ENCODE measurements at places on chromosomes 11 and 22. TPM values are rescaled to one million over a fixed set of nuclear protein-coding genes. Genes with fewer than 3 reads are reported as not detected.

Gene GVQW3
- 4.2 TPM for total RNA-seq

Gene GP1BB
- total RNA-seq: not detected

Gene NR1H3
- 12.7 TPM for total RNA-seq

Gene APOA4
- total RNA-seq: not detected

Gene TRIM3
- total RNA-seq: 4.4 TPM

Gene C11orf16
- not detected for total RNA-seq

Gene ADAMTS8
- not detected for total RNA-seq

Gene BTBD18
- not detected for total RNA-seq

Gene PICK1
- total RNA-seq: 13.9 TPM

Gene MS4A6E
- total RNA-seq: not detected

Gene MS4A7
- total RNA-seq: not detected

Gene CRYBB3
- not detected for total RNA-seq

Gene FOLH1
- not detected for total RNA-seq

Gene PNPLA3
- 0.58 TPM for total RNA-seq

Gene NAALAD2
- total RNA-seq: not detected

DNA sequence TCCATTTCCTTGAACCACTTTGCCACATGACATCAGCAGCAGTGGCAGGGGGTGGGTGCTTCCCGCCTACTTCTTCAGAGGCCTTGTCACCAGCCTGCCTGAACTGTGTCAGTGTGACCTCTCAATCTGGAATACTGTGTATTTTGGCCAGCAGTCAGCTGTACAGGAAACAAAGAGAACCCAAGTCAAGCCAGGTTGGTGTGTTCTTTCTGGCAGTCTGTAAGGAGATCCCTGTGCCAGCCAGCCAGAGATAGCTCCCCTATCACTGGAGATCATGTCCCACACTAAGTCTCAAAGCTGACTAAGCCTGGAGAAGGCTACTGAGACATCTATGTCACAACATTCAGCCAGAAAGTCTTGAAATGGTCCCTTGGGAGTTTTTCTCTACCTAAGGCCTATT lies 142.1 kb downstream of the TRPC6 start:
- DNase-seq: no peak

GRCh38 chr11:66007201-66007634 lies 4.6 kb upstream of the CST6 start:
- no peak for DNase-seq

- no peak for DNase-seq
Observed at GRCh38 chr11:70705097-70705496, 306.8 kb downstream of the CTTN start.

DNA sequence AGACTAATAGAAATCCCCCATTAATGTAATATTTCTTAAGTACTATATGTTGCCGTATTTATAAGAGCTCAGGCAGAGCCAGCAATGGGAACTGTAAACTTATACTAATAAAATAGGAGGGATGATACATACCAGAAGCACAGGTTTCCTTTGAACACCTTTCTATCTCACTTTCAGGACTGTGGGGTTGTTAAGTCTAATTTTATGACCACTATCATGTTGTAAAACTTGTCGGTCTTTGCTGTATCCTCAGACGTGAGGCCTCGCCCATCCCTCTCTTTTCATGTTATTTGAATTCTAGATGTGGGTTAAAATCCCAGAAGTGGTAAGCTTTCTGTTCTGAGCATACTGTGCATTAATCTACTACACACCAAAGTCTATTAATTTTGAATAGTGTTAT lies 1083.5 kb upstream of the TENM4 start:
- no peak for DNase-seq

- DNase-seq: no peak
Observed at GRCh38 chr22:18088825-18089568, 11.2 kb downstream of the PEX26 start.

- DNase-seq: no peak
Observed at GRCh38 chr11:11043721-11044120, 185.9 kb upstream of the ZBED5 start.

DNA sequence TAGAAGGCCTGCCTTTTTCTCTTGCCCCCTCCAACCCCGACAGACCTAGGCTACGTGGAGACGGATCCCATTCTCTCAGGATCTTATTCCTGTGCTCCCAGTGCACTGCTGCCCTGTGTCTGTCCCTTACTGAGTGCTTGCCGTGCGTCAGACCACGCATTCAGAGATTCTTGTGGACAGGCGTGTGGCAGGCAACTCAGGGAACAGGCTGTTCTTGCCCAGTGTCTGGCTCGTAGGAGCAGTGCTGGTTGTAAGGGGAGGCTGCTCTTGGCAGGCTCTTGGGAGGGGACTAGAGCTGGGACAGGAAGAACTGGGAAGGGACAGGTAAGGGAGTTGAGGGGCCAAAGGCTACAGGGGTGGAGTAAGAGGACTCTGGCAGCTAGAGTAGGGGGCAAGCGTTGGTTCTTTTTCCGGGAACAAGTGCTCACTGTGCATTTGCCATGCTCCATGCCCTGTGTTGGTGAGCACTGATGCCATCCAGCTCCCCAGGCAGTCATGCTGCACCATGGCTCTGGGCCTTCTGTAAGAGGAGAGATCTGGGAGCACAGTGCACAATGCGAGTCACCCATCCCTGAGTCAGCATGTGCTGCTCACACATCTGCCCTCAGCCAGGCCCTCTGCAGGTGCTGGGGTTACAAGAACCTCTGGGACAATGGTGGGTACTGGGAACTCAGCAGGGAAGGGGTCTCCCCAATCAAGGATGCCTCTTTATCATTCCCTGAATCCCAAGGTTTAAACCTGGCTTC lies 119.1 kb downstream of the TBC1D22A start:
- DNase-seq: peak; percentile 9

- no peak for DNase-seq
Observed at GRCh38 chr11:20474176-20474881, 86.8 kb downstream of the PRMT3 start.

DNA sequence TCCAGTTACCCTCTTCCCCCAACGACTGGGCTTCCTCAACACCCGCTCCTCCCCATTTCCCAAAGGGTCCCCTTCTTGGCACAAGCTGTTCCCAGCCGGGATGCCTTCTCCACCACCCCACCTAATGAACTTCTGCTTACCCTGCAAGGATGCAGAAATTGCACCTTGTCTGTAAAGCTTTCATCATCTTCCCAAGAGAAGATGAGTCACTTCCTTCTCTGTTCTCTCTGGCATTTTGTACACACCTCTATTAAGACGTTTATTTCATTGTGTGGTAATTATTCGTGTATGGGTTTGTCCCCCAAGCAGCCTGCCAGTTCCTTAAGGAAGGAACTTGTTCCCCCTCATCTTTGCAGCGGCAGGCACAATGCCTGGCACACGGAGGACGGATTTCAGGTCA lies 351.1 kb downstream of the CADM1 start:
- no peak for DNase-seq

DNA sequence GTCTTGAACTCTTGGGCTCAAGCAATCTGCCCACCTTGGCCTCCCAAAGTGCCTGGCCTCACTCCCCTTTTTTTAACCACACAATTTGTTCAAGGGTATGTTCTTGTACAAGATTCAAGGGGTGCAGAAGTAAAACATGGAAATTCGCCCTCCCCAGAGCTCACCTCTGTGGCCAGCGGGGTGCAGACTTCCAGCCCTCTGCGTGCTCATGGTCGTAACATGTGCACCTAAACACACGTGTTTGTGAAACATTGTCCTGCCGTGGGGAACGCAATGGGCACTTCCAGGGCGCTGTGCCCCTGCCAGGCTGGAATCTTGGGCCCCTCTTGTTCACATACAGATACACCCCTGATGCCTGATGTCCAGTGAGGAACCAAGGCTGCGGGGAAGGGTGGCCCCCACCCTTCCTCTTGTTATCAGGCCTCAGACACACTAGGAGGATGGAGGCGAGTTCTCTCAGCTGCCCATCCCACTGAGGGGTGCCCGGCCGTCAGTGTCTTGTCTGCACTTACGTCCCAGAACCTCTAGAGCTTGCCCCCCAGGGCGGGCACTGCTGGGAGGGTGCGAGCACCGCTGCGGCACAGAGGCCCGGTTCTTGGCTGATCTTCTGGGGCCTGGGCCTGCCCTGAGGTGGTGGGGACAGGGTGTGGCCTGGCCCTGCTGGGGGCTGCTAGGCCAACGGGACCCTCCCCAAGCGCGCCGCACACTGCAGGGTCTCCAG lies 4.1 kb upstream of the EPS8L2 start:
- no peak for DNase-seq

- DNase-seq: peak; percentile 73
Observed at GRCh38 chr11:78646564-78647185, 72.0 kb upstream of the NARS2 start.

GRCh38 chr11:77876045-77876444 lies 55.1 kb downstream of the AAMDC start:
- DNase-seq: no peak

GRCh38 chr11:4025248-4025966 lies 69.2 kb upstream of the RRM1 start:
- DNase-seq: no peak

GRCh38 chr11:95229199-95229992 lies 1.6 kb downstream of the SESN3 start:
- DNase-seq: no peak

- no peak for DNase-seq
Observed at GRCh38 chr11:84022201-84022600, 736.0 kb upstream of the CCDC90B start.

GRCh38 chr11:75421902-75422247 lies 11.1 kb downstream of the KLHL35 start:
- no peak for DNase-seq

DNA sequence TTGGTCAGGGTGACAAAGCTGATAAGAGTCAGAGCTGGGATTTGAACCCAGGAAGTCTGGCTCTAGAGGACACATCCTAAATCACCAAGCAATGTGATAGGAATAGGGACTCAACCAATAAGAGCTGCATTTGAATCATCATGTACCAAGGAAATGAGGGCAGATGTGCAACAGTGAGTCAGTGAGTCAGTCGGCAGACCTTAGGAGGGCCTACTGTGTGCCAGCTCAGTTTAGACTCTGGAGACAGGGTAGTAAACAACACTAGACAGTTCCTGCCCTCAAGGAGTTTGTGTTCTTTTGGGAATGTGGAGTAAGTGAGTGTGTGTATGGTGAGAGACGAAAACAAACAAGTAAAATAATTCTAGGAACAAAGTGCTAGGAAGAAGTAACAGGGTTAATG lies 11.2 kb downstream of the IL10RA start:
- peak; percentile 36 for DNase-seq

DNA sequence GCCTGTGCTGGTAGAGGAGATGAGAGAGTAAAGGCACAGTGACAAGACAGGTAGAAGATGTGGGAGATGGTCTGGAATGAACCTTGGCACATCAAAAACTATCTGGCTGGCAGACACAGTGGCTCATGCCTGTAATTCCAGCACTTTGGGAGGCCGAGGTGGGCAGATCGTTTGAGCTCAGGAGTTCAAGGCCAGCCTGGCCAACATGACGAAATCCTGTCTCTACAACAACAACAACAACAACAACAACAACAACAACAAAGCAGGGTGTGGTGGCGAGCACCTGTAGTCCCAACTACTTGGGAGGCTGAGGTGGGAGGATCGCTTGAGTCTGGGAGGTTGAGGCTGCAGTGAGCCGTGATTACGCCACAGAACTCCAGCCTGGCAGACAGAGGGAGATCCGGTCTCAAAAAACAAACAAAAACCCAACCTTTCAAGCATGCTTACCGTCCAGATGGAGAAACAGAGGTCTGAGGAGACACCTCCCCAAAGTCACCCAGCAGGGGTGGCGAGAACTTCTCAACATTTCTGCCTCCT lies 11.8 kb downstream of the KCTD21 start:
- DNase-seq: no peak

DNA sequence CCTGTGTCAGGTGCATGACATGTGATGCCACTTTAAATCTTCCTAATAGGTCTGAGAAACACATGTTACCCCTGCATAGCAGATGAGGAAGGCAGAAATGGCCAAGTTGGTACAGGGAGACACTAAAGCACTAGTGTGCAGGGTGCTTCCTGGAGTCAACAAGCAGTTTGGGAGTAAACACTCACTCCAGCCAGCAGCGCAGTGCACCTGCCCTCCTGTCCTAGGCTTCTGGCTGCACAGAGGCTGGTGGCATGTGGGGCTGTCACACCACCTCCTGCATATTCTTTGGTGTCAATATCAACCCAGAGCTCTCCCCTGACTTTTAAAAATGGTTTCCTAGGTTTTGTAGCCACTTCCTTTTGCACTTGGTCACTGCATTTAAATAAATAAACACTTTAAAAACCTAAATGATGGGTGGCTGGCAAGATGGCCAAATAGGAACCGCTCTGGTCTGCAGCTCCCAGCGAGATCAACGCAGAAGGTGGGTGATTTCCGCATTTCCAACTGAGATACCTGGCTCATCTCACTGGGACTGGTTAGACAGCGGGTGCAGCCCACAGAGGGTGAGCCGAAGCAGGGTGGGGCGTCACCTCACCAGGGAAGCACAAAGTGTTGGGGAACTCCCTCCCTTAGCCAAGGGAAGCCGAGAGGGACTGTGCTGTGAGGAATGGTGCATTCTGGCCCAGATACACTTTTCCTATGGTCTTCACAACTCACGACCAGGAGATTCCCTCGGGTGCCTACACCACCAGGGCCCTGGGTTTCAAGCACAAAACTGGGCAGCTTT lies 33.5 kb downstream of the GAB4 start:
- DNase-seq: no peak

DNA sequence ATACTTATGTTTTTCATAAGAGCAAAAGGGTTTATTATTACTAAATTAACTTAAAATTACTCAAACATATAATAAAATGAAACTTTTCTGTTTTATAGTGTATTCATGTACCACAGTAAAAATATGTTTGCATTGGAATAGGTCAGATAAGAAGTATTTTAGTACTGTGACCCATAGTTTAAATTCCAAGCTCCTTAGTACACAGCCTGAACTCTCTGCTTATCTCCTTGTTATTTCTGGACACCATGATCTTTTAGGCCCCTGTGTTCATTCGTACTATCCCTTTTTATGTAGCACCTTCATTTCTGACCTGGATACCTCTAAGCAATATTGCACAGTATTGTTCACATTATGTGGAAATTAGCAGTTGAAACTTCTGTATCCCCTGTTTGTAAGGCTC lies 296.7 kb upstream of the SYN3 start:
- no peak for DNase-seq

DNA sequence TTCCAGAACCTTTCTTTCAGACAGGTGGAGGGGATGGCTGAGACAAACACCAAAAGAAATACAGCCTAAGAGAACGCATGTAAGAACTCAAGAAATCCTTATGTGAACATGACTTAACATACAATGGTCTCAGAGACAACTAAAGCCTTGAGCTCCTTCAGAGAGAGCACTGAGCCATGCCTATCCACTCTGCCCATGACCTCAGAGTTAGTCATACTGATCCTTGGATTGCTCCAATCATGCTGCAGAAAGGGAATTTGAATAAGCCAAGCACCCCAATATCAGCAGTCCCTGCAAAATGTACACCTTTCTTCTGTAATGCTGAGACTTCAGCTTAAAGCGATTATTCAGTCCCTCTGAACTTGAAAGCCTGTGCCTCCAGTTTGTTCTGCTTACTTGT lies 43.2 kb upstream of the CHKA start:
- no peak for DNase-seq

All from activated CD8-positive, alpha-beta T cell treated with anti-CD3 and anti-CD28 coated beads for 36 hours (primary cell).